Fibroblast of skin of scalp (primary cell): ENCODE measurements at places on chromosomes 3 and 15.

DNA sequence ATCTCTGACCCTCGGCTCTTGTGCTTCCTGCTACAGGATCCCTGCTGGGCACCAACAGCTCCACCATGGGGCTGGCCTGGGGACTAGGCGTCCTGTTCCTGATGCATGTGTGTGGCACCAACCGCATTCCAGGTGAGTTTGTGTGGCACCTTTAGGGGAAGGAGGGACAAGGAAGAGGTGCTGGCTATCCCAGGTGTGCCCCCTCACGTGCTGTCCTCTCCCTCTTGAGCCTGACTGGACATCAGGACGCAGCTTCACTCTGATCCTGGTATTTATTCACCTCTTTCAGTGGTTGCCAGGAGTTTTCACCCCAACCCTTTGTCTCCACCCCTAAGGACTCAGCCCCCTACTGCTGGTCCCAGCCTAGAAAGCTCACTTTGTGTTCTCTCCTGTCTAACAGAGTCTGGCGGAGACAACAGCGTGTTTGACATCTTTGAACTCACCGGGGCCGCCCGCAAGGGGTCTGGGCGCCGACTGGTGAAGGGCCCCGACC is 960 bp downstream of the THBS1 start:
- peak; percentile 64 for DNase-seq

DNA sequence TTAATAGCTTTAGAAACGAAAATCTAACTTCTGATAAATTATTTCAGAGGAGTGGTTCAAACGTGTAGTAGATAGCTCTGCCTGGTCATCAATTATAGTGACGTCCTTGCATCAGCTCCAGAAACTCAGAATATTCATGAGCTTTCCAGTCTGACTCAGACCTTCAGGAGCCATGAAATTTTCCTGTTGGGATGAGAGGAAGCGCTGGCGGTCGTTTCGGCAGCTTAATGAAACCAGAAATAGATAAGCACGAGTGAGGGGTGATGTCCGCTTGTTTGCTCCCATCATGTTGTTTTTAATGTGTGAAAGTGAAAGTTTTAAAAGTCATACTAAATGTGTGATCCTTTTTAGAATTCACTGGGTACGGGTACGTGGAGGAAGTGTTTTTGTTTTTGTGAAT is 141.1 kb downstream of the PGPEP1L start:
- peak; percentile 77 for DNase-seq

- DNase-seq, result peak; percentile 61
Observed at GRCh38 chr3:129211772-129212171, 28.1 kb upstream of the CNBP start.

DNA sequence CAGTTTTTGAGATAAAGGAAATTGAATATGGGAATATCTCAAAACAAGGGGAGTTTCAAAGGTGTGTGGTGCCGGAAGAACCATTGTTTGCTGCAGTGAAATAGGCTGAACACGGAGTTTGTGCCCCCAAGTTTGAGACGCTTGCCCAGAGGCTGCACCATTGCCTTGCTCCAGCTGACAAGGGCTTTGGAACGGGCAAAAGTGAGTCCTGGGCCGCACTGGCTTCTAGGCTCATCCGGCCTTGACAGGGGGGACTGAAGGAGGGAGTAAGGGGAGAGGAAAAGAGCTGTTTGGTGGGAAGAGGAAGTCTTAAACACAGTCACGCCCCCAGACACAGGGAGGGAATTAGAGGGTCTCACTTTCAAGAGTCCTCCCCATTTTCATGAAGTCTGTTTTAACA is 269.9 kb downstream of the FAM43A start:
- DNase-seq, result no peak

DNA sequence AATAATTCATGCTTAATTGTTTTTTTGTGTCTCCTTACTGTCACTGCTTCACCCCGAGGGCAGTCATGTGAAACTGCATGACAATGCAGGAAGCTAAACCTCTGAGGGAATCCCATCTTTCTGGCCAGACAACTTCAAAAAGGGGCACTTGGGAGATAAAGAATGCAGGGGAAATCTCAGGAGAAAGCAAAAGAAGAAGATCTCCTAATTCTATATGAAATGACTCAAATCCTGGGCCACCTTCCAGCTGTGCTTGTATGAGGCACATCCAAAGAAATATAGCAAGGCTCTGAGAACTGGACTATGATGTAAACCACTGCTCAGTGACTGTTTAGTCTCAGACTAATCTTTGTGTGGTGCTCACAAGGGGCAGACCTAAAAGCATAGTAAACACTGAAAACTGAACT is 22.6 kb upstream of the UMPS start:
- peak; percentile 97 for DNase-seq

- DNase-seq, result peak; percentile 23
Observed at GRCh38 chr15:50562735-50563640, 16.5 kb upstream of the USP50 start.

- no peak for DNase-seq
Observed at GRCh38 chr3:13125092-13126015, 52.1 kb upstream of the IQSEC1 start.

GRCh38 chr3:49937090-49937489 is 2.9 kb upstream of the RBM6 start:
- DNase-seq, result no peak

DNA sequence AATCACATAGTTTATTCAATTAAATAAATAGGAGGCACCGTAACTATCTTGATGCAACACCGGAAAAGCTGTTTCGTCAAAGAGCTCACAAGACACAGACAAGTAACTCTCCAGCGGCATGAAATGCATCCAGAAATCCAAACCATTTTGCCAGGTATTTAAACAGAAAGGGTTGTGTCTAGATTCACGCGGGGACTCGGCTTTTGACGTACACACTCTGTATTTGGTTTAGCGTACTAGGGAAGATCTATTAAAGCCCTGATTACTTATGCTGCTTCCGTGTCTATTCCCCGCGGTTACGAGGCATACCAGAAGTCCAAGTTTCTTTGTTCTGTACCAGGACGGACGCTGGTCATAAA is 718 bp downstream of the BNIP2 start:
- peak; percentile 50 for DNase-seq

DNA sequence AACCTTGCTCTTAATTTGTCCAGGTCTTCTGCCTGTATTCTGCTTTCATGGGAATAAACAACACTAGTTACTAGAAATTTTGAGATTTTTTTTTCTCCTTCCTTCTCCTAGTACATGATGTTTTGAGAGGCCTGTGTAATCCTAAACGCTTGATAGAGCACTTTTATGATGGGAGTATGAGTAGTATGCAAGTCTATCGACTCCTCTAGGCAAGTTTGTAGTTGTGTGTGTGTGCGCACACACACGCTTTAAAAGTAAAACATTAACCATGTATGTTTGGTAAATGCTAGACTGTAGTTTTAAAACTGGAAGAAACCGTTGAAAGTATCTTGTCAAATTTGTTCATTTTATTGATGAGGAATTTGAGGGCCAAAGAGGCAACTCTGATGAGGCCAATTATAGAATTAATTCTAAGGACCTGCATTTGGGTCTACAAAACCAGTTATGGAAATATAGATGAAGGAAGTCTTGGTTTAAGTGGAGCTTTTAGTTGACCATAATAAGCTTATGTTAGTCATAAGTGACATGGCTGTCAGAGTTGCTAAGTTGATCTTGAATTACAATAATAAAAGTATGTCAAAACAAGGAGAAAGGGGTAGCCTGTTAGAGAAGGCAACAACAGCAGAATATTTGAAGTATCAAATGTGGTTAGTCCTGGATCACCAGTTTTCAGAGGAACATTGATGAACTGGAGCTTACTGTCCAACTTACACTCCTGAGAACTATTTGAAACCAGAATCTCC is 47.1 kb downstream of the AKAP13 start:
- no peak for DNase-seq

GRCh38 chr15:77846986-77847385 is 214.3 kb upstream of the LINGO1 start:
- DNase-seq, result no peak

- no peak for DNase-seq
Observed at GRCh38 chr3:128734523-128735189, 8.7 kb downstream of the RAB7A start.

GRCh38 chr15:78035321-78035751 is 42.2 kb downstream of the TBC1D2B start:
- DNase-seq, result no peak

DNA sequence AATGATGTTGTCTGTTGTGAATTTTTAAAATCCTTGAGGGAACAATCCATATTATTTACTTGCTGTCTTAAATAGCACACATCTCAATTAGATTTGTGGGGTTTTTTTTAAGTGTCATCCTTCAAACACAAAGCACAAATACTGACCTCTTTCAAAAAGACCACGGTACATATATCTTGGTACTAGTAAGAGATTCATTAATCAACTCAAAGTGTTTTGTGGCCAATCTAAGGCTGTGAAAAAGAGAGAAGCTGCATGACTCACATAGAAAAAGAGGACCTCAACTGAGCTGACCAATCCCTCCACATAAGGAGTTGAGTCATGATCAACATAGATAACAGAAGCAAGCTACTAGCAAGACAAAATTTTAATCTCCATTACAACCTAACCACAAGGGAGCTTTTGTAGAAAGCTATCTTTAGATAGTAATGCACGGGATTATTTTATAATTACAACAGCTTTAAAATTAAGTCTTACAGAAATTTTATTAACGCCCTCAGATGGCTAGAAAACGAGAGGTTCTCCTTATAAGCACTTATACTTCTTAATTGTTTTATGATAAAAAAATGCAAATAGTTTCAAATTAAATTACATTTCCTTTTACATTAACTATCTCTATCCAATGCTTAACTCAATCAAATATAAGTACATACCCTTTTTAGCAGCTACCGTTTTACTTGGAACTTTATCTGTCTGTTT is 60.5 kb downstream of the TOP2B start:
- DNase-seq, result peak; percentile 81

GRCh38 chr3:23726811-23727548 is 78.8 kb upstream of the UBE2E1 start:
- no peak for DNase-seq

- DNase-seq, result no peak
Observed at GRCh38 chr15:91967935-91968606, 114.6 kb downstream of the SLCO3A1 start.

- no peak for DNase-seq
Observed at GRCh38 chr3:41334426-41334825, 135.1 kb downstream of the CTNNB1 start.

DNA sequence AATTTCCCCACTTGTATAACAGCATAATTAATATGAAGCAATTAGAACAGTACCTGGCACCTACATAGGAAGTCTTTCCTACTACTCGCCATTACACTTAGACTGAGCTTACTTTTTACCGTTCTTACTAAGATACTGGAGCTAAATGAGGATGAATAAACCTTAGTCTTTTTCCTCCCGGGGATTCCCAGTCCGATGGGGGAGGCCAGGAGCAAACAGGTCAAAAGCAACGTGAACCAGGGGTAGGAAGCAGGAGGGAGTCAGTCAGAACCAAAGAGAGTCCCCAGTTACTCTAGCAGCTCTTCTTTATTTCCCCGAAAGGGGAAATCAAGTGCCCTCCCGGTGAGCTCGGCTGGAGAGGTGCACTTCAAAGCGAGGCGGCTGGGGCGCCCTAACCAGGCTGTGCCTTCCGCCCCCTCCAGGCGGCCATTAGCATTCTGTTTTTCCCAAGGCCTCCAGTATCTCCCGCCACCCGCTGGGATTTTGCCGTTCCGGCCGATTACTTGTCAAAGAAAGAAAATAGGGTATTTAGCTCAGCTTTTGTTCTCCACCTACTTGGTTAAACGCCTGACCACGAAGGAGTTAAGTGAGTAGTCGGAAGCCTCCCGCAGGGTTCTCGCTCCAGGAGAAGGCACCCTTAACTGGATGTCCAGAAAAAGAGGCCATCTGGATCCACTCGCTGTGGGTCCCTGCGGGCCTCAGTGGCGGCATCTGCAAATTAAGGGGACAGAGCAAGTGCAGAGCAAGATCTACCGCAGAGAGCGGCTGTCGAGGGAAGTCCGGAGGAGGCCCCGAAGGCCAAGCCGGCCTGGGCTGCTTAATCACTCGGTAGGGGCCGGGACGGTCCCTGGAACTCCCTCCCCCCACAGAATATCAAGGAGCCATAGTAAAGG is 6.3 kb upstream of the EOMES start:
- DNase-seq, result no peak

GRCh38 chr3:174821477-174821876 is 37.7 kb upstream of the NAALADL2 start:
- peak; percentile 20 for DNase-seq

- DNase-seq, result peak; percentile 16
Observed at GRCh38 chr3:88059380-88060170, 520 bp downstream of the ZNF654 start.

GRCh38 chr3:126061301-126062032 is 22.5 kb downstream of the SLC41A3 start:
- DNase-seq, result no peak

DNA sequence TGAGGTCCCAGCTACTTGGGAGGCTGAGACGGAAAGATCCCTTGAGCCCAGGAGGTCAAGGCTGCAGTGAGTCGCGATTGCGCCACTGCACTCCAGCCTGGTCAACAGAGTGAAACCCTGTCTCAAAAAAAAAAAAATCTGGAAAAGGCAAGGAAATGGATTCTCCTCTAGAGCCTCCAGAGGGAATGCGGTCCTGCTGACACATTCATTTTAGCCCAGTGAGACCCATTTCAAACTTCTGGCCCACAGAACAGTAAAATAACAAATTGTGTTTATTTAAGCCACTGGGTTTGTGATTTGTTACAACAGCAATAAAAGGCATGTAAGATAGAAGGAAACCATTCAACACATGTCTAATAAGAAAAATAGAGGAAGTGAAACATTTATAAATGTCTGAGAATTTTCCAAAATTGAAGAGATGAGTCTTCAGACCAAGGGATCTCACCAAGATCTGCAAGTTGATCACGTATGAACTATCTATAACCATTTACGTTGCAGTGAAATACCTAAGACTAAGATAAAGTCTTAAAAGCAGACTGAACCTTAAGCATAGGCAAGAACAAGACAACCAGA is at the start of gene HTR3E:
Gene HTR3E (plus strand): TSS at position 254 of the 573 bp plus-strand sequence. CDS start 466 bp downstream, outside the sequence.
- DNase-seq, result no peak

GRCh38 chr3:136731274-136731884 is 20.8 kb downstream of the STAG1 start:
- DNase-seq, result no peak

- DNase-seq, result peak; percentile 15
Observed at GRCh38 chr3:150627557-150627956, 24.4 kb downstream of the SELENOT start.

DNA sequence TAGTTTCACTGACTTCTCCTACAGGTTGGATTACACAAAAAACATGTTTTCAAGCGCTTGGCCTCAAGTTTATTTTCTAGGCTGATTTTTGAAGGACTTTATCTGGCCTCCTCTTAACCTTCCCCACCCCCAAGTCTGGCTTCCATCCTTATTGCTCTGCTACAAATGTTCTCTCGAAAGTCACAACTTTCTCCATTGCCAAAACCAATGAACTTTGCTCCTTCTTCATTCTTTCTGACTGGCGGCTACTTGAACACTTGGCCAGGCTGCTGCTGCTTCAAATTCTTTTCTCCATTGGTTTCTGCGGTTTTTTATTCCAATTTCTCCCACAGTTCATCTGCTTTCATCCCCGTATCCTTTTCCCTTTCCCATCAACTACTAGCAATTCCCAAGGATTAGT is 106.6 kb downstream of the TOP2B start:
- DNase-seq, result peak; percentile 54

DNA sequence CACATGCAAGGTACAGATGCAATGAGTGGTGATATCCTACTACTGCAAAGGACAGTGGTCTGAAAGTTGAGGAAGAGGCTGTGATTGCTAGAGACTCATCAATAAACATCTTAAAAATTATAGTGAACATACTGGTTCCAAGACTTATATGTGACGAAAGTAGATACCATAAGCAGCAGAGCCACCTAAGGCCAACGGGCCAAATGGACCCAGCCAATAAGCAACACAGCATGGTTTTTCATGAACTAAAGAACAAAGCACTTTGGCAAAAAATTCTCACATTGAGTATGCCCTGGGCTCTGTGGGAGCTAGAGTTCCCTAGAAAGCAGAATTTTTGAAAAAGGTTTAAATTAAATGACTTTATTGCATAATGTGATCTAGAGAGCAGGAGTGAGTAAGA is 272.1 kb downstream of the SI start:
- peak; percentile 4 for DNase-seq
